ENCODE measurements at places on chromosomes 16 and 17. TPM values are rescaled to one million over a fixed set of nuclear protein-coding genes. Genes with fewer than 3 reads are reported as not detected.

GRCh38 chr16:54648575-54648974 is 282.1 kb upstream of the IRX5 start:
- no peak overlapping the region for H3K27ac ChIP-seq
- DNase-seq, result no peak
- H3K4me1 ChIP-seq, result no peaks in the 10 kb centered on the region
- no peak overlapping the region for H3K4me3 ChIP-seq
- no peaks in the 10 kb centered on the region for H3K36me3 ChIP-seq

GRCh38 chr16:8847145-8847544 is 21.7 kb downstream of the CARHSP1 start:
- no peak for DNase-seq
- peaks cover 39% of the 10 kb centered on the region for H3K36me3 ChIP-seq
- no peaks in the 10 kb centered on the region for H3K27me3 ChIP-seq
- no peak overlapping the region for H3K4me3 ChIP-seq
- H3K27ac ChIP-seq, result no peak overlapping the region

DNA sequence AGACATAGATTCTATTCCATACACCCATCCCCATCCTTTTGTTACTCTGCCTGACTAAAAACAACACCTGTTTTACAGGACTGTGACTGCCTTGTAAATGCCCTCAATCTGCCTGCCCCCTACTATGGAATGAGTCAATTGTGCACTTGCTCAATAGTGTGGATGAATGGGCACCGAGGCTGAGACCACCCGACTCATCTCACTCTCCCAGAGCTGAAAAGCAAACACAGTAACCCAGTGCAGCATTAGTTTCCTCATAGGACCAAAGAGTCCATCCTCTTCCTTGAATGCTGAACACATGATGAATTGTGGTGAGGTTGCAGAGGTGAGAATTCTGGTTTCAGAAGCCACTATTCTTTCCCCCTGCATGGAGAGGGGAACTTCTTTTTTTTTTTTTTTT is 233.7 kb downstream of the ZFHX3 start:
- no peak overlapping the region for H3K27ac ChIP-seq
- H3K36me3 ChIP-seq, result no peaks in the 10 kb centered on the region
- no peaks in the 10 kb centered on the region for H3K4me1 ChIP-seq
- H3K27me3 ChIP-seq, result peaks cover 6% of the 10 kb centered on the region
- DNase-seq, result no peak

ARHGDIG gene
- not detected for polyA plus RNA-seq

PSME3IP1 gene
- 67.1 TPM for polyA plus RNA-seq

Measured in naive thymus-derived CD8-positive, alpha-beta T cell (primary cell).